ENCODE measurements at places on chromosomes 3 and 15.

DNA sequence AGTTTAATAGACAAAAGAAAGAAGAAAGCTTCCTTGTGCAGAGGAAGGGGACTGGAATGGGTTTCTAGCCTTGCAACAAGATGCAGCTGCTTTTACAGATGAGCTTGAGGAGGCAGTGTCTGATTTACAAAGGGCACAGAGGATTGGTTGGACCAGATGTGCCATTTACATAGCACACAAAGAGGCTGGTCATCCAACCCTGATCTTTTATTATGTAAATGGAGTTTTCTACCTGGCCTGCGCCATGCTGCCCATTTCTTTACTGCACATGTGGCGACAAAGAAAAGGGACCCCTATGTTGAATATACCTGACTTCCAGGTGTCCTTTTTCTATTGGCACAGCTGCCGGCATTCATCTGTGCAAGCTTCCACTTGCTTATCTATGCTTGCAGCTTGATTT lies 409.4 kb upstream of the FRG2C start:
- DNase-seq, result no peak

DNA sequence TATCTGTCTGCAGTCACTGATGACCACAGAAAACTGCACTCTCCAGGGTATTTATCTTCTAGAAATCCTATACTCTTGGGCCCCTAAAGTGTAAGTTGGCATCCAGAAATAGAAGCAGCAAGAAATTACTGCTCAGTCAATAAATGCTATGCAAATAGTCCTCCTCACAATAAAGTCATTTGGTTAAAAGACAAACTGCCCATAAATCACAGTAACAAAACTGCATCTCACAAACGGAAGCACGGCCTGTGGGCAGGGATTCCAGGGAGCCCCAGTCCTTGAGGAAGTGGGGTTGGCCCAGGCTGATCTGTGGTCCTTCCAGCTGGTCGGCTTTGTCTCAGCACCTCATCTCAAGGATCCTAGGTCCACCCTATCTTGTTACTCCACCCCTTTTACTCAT lies 29.7 kb upstream of the SPATA12 start:
- DNase-seq, result no peak

- DNase-seq, result no peak
Measured at GRCh38 chr15:88504445-88504844, 36.9 kb downstream of the MRPS11 start.

- no peak for DNase-seq
Measured at GRCh38 chr3:196202516-196202970, 8.7 kb downstream of the ZDHHC19 start.

DNA sequence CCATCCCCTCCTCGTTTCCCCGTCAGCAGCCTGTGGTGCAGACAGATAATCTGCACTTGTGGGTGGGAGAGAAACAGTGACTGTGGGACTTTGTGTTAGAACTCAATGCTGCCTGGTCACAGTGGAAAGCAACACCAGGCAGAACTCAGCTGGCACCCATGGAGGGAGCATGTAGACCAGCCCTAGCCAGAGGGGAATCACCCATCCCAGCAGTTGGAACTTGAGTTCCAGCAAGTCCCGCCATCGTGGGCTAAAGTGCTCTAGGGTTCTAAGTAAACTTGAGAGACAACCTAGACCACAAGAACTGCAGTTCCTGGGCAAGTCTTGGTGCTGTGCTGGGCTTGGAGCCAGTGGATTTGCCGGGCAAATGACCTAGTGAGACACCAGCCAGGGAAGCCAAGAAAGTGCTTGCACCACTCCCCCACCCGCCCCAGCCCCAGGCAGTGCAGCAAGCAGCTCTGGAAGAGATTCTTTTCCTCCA lies 24.4 kb downstream of the ISG20 start:
- no peak for DNase-seq

DNA sequence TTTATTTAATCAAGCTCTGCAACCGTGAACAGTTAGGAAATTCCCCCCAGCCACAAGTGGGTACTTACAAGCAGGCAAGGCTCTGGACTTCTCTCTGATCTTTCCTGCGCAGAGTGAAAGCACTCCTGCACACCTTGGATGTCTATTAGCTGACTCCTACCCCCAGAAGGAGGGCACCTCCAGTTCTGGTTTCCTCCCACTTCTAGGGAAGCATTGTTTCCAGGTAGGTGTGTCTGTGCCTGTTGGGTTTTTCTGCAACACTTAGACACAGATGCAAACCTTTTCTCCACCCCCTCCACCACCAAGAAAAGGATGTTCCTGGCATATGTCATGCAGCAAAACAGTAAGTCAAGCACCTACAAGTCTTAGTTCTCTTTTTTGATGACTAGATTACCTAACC lies at the start of gene ZBED2:
Gene ZBED2, minus strand, starts transcription at position 115 of the 400 bp plus-strand sequence. CDS start 1,145 bp downstream, outside the sequence.
- DNase-seq, result no peak

All from amniotic stem cell (primary cell).